ENCODE measurements at places on chromosomes 6 and 20.
A peak's percentile ranks its signal among the peaks of the same experiment; 100 is the strongest.

DNA sequence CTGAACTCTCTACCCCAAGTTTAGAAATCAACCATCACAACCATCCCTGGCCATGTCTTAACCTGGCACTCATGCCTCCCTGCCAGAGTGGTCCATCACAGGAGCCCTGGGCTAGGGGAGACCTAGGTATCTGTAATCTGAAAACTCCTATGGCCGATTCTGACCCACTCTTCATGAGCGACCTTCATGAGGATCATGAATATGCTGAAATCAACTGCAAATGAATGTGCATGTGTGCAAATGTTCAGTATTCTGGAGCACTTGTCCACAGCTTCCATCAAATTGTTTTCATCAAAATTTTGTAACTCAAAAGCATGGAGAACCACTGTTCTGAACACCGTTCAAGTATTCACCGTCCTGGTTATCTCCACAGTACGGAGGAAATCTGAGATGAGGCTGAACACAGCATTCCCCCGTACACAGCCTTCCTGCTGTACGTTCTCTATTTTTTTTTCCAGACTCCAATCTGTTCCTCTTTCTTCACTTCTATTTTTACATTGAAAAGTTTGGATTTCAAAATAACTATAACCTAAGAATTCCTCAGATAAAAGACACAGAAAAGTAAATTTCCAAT lies 17.7 kb downstream of the METTL24 start:
- H3K4me1 ChIP-seq: no peaks in the 10 kb centered on the region
- H3K27ac ChIP-seq: no peak overlapping the region
- no peaks in the 10 kb centered on the region for H3K36me3 ChIP-seq

DNA sequence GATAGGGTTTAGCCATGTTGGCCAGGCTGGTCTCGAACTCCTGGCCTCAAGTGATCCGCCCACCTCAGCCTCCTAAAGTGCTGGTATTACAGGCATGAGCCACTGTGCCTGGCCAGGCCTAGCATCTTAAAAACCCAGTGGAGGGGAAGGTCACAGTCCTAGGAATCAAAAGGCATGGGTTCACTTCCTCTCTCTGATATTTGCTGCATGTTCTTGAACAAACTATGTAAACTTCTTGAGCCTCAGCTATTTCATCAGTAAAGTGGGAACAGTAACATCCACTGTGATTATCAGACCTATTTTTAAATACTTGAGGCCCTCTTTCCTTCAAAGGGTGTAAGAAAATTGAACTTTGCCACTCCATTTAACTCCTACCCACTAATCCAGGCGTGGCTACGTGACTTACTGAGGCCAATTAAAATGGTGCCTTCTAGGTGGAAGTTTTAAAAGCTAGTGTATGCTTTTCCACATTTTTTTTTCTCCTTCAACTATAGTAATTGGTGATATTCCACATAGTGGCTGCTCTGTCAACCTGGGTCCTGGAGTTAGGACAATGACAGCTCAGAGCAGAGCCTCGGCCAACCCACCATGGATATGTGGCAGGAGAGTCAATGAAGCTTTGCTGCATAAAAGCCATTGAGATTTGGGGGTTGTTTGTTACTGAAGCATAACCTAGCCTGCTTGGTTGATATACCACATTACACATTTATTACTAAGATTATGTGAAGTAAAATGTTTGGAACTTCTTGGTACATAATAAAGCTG lies 32.2 kb upstream of the IER3 start:
- H3K27me3 ChIP-seq: no peaks in the 10 kb centered on the region
- peaks cover 74% of the 10 kb centered on the region for H3K4me1 ChIP-seq
- H3K27ac ChIP-seq: no peak overlapping the region
- DNase-seq: no peak
- no peak overlapping the region for H3K4me3 ChIP-seq

DNA sequence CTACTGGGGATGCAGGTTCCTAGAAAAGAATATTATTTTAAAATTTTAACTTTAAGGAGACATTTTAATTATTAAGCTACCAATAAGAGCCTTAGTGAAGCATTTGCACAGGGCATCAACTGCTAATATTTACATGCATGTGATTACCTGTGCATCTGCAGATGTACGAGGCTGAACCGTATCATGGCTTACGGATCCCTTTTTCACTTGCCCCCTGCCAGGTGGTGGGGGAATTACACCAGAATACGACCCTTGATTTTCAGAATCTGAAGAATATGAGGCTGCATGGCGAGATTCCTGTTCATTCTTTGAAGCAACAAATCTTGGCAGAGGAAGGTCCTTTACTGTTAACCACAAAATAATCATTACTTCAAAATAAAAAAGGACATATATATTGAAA lies 42.7 kb downstream of the REPS1 start:
- peaks cover 4% of the 10 kb centered on the region for H3K36me3 ChIP-seq
- H3K27me3 ChIP-seq: no peaks in the 10 kb centered on the region
- no peak overlapping the region for H3K4me3 ChIP-seq
- peak; percentile 13 for DNase-seq
- H3K27ac ChIP-seq: no peak overlapping the region
- peaks cover 4% of the 10 kb centered on the region for H3K4me1 ChIP-seq

DNA sequence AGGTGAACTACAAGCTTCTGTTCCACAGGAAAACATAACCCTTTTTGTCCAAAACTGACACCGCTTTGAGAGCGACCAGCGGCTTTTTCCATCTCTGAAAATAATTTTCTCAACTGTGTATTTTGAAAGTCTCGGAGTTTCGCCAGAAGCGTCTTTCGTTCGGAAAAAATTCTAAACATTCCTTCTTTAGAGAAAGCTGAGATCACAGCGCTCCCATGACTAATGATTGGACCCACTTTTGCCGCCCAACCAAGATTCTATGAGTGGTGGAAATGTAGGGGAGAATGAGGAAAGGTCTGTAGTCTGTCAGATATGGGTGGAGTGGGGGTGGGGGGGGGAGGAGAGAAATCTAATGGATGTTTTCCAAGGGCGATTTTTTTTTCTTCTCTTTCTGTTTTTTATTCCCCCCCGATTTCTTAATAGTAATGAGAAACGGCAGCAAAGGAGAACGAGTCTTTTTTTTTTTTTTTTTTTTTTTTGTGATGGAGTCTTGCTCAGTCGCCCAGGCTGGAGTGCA lies 189.3 kb downstream of the TRIM27 start:
- H3K36me3 ChIP-seq: no peaks in the 10 kb centered on the region
- H3K27me3 ChIP-seq: peaks cover 3% of the 10 kb centered on the region
- H3K4me1 ChIP-seq: peaks cover 44% of the 10 kb centered on the region
- no peak overlapping the region for H3K27ac ChIP-seq
- no peak for DNase-seq

DNA sequence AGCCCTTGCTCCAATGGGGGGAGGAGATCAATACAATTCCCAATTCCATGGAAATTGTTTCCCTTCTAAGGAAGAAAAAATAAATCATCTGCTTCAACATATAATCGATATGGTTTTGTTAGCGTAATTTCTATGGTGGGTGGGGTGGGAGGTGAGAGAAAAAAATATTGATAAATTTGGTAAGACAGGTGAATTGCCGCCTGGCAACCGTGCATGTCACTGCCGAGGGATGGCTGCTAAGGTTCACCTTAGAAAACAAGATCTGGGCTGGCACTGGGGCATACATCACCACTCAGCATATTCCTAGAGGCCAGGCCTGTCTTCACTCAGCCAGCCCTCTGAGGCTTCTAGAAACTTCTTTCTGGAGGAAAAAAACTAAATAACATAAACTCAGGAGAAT lies 104.1 kb downstream of the ZNF217 start:
- no peak overlapping the region for H3K27ac ChIP-seq
- peaks cover 26% of the 10 kb centered on the region for H3K4me1 ChIP-seq
- no peaks in the 10 kb centered on the region for H3K27me3 ChIP-seq
- no peaks in the 10 kb centered on the region for H3K36me3 ChIP-seq
- H3K4me3 ChIP-seq: no peak overlapping the region
- no peak for DNase-seq

DNA sequence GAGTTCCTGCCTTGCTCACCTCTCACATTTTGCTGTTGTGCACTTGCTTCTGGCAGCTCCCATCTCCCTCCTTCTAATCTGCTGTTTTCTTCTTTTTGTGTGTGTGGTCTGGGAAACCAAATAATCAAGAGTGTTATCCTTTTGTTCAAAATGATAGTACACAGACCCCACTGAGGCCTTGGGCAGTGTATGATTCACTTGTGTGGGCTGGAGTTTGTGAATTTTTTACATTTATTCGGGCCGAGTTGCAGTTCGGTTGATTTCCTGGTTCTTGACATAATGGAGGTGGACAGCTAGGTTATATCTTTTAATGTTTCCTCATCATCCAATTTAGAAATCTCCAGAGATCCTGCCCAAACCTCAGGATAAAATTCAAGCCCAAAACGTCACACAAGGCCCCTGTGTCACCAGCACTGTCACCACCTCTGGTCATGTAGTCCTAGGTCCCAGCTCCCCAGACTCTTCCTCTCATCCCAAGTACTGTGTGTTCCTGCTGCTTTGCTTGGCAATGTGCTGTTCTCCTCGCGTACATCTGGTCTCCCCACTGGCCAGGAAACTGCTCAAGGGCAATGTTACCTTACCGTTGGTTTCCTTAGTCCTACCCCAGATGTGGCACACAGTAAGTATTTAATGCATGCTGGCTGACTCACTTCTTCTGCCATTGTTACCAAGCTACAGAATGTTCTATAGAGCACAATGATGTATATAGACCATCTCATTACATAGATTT lies 55.7 kb upstream of the PHACTR2 start:
- H3K36me3 ChIP-seq: no peaks in the 10 kb centered on the region
- H3K27me3 ChIP-seq: no peaks in the 10 kb centered on the region
- no peak overlapping the region for H3K4me3 ChIP-seq
- no peak for DNase-seq

DNA sequence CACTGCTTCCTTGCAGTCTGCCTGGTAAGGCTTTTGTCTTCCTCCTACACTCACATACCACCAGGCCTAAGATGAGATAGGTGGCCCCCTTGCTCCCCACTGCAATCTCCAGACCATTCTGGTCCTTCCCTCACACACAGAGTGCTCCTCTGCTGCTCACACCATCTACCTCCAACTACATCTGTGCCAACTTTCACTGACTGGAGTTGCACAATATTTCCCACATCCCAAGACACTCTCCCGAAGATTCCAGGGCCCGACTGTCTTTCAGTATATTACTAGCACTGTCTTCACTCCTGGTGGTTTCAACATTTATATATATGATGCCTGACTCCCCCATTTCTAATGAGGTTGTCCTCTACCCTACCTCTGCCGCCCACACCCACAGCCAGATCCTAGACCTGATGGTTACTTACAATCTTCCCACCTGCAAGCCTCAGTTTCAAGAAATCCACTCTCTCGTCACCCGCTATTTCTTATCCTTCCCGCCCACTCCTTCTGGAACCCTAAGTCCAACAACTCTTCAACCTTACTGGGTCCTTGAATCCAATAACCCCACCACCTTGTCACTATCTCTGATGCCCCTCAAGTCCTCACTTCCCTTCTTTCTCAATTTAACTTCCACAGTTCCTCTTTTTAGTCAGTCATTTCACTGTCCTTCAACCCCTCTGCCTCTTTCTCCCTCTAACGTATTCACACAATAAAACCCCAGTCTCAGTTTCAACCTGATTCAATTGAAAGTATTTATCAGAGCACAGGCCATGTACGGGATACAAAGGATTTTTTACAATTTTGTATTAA lies 21.6 kb downstream of the RALGAPA2 start:
- no peak overlapping the region for H3K27ac ChIP-seq
- no peak overlapping the region for H3K4me3 ChIP-seq
- H3K4me1 ChIP-seq: peaks cover 13% of the 10 kb centered on the region
- DNase-seq: no peak
- no peaks in the 10 kb centered on the region for H3K27me3 ChIP-seq
- no peaks in the 10 kb centered on the region for H3K36me3 ChIP-seq

DNA sequence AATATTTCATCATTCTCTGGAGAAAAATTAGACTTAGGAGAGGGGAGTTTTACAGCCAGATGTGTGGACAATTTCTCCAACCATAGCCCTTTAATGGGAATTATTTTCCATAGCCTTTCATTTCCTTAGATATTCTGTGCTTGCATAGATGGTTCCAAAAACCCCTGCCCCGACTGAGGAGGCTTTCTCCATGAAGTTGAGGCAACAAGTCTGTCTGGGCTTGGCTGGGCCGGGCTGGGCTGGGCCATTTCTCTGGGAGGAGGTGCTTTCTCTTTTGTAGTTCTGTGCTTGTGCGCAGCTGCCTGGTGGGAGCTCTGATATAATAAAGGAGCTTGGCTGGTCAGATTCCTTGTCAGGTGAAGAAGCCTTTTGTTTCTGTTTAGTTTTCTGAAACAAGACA lies 71.4 kb downstream of the SOBP start:
- H3K27ac ChIP-seq: no peak overlapping the region
- H3K4me1 ChIP-seq: no peaks in the 10 kb centered on the region
- no peaks in the 10 kb centered on the region for H3K27me3 ChIP-seq
- peaks cover 4% of the 10 kb centered on the region for H3K36me3 ChIP-seq
- H3K4me3 ChIP-seq: no peak overlapping the region

GRCh38 chr6:11775791-11776409 lies 2.7 kb downstream of the ADTRP start:
- H3K27ac ChIP-seq: no peak overlapping the region
- no peak overlapping the region for H3K4me3 ChIP-seq
- H3K27me3 ChIP-seq: peaks cover 33% of the 10 kb centered on the region

DNA sequence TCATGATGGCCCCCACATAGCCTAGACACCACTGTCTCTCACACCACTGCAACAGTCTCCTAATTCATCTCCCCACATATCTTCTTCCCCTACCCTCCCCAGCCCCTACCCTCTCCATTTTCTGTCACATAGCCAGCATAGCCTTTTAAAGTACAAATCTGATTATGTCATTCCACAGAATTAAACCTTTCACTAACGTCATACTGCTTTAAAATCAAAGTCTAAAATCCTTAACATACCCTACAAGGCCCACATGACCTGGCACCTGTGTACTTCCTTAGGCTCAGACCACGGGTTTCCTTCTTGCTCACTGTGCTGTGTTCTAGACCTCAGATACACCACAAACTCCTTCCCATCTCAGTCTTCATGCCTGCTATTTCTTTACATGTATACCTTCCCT lies 5.9 kb downstream of the OSTM1 start:
- H3K36me3 ChIP-seq: no peaks in the 10 kb centered on the region
- no peak overlapping the region for H3K4me3 ChIP-seq
- H3K27me3 ChIP-seq: no peaks in the 10 kb centered on the region
- H3K27ac ChIP-seq: no peak overlapping the region
- H3K4me1 ChIP-seq: peaks cover 8% of the 10 kb centered on the region

DNA sequence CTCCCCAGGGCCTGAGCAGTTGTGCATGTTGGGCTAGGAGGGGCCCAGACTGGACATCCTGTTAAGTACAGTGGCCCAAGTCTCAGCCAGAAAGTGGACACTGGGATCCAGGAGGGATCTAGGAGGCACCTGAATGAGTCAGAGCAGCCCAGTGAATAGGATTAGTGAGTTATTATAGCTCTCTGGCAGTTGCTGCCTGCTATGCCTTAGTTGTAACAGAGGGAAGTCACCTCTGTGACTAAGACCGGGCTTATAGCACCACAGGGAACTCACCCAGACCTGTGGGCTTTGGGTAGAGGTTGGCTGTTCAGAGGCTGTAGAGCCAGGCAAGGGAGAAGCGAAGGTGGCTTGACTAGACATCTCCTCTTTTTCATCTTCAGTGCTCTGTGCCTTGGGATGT lies 39.0 kb upstream of the AAR2 start:
- no peaks in the 10 kb centered on the region for H3K4me1 ChIP-seq
- DNase-seq: no peak
- H3K4me3 ChIP-seq: no peak overlapping the region
- no peak overlapping the region for H3K27ac ChIP-seq
- H3K27me3 ChIP-seq: no peaks in the 10 kb centered on the region
